ENCODE measurements at places on chromosomes 1 and 21.

- no peak for DNase-seq
- H3K27me3 ChIP-seq = peaks cover 25% of the 10 kb centered on the region
- no peaks in the 10 kb centered on the region for H3K36me3 ChIP-seq
- H3K4me1 ChIP-seq = no peaks in the 10 kb centered on the region
- no peak overlapping the region for H3K27ac ChIP-seq
These were observed 9.6 kb downstream of the STUM start for GRCh38 chr1:226558036-226558650.

GRCh38 chr1:6447016-6447817 is 18.8 kb downstream of the TNFRSF25 start:
- H3K4me1 ChIP-seq = peaks cover 15% of the 10 kb centered on the region
- H3K36me3 ChIP-seq = no peaks in the 10 kb centered on the region
- no peak for DNase-seq
- H3K27me3 ChIP-seq = peaks cover 51% of the 10 kb centered on the region
- H3K27ac ChIP-seq = no peak overlapping the region
- H3K4me3 ChIP-seq = no peak overlapping the region

- H3K4me1 ChIP-seq = no peaks in the 10 kb centered on the region
- no peak for DNase-seq
- peaks cover 2% of the 10 kb centered on the region for H3K27me3 ChIP-seq
- no peak within 1 kb of the TSS for H3K27ac ChIP-seq
These were observed at the start of gene TSHB for GRCh38 chr1:115029526-115029925. TSHB (plus strand) TSS chr1:115029826; CDS start chr1:115033363, 3,537 bp downstream.

DNA sequence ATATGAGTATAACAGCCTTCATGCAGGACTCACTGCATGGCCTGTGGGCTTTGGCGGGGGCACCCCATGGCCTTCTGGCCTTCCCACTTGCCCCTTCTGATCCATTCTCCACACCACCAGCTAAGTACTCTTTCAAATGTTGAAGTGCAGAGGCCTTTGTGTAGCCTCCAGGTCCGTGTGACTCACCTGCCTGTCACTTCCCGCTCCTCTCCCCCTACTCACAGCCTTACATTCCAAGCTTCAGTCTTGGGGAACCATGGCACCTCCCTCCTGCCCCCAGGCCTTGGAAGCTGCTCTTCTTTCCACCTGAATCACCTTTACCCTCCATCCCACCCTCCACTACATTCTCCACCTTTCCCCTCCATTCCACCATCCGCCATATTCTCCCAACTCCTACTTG is 69.6 kb downstream of the PGM1 start:
- H3K4me1 ChIP-seq = peaks cover 19% of the 10 kb centered on the region
- no peak for DNase-seq
- H3K36me3 ChIP-seq = peaks cover 19% of the 10 kb centered on the region
- no peaks in the 10 kb centered on the region for H3K27me3 ChIP-seq
- no peak overlapping the region for H3K4me3 ChIP-seq

DNA sequence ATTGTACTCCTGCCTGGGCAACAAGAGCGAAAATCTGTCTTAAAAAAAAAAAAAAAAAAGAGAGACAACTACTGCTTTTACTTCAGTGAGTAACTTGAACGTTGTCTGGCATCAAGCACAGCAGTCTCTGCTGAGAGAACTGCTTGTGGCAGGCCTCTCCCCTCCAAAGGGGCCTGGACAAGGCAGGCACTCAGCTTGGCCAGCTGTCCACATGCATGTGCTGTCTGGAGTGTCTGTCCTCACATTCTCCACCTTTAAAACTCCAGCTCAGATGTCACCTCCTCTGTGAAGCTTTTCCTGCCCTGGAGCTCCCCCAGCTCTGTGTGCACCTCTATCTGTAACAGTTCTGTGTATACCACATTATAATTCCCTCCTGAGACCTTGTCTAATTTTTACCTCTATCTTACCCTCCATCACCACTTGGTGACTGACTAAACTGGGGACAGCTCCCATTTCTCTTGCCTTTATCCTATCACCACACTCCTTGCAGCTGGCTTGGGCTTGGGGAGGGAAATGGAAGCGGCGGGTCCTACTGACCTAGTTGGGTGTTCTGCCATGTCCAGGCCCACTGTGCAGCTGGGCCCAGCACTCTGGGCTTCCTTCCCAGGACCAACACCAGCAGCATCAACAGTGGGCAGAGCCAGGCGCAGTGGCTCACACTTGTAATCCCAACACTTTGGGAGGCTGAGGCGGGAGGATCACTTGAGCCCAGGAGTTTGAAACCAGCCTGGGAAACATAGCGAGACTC is 71.4 kb upstream of the ARTN start:
- DNase-seq = no peak
- no peaks in the 10 kb centered on the region for H3K27me3 ChIP-seq
- no peak overlapping the region for H3K4me3 ChIP-seq
- H3K4me1 ChIP-seq = peaks cover 26% of the 10 kb centered on the region
- no peak overlapping the region for H3K27ac ChIP-seq

DNA sequence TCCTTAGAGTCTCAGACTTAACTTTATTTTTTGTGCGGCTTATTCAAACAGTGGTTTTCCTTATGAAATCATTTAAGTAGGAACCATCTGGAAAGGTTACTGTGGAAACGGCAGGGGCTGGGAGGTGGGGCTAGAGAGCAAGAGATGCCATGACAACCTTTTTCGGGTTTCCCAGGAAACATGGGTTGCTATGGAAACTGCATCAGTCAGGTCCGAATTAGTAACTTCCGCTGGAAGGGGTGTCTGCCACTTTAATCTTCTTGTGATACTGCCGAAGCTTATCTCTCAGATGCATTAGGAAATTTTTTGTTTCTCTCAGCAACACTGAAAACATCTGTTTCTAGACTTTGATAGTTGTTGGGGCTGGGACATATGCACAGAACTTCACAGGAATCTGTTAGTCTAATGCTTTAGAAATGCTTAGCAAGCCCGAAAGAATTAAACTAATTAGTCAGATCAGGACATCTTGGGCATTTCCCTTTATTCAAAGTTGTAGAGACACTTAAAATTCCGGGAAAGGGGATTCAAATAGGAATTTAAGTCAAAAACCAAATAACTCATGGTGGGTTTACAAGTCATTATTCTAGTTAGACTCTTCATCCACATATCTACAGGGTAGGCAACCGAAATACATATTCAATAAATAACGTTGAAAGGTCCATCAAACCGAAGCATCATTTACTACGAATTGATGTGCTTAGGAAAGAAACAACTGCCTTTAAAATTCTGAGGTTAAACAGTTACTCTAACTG is 2.6 kb downstream of the KCNA3 start:
- H3K27me3 ChIP-seq = no peaks in the 10 kb centered on the region
- peak; percentile 82 for DNase-seq
- peak overlapping the region; percentile 100 for H3K4me3 ChIP-seq

DNA sequence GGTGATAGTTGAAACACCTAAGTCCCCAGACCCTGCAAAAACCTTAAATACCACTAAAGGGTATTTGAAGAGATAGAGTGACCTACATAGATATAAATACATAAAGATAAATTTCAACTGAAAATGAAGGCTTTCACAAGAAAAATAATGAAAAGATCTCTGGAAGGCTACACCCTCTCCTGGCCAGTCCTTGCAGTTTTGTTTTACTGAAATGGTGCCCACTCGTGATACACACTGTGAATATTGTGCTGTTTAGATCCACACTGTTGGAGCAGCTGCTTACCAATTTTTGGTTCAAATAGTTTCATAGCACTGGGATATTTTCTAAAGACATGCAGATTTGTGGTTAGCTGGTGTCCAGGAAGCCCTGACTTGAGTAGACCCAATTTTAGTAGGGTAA is 31.5 kb upstream of the RNF187 start:
- peaks cover 49% of the 10 kb centered on the region for H3K4me1 ChIP-seq
- H3K27ac ChIP-seq = no peak overlapping the region
- H3K27me3 ChIP-seq = peaks cover 2% of the 10 kb centered on the region
- no peak for DNase-seq
- H3K4me3 ChIP-seq = peak overlapping the region; percentile 66
